Stimulated activated CD8-positive, alpha-beta memory T cell treated with anti-CD3 and anti-CD28 coated beads, Interleukin-7, amount 100 ng/mL, for 1 hour (primary cell): ENCODE measurements at places on chromosomes 11 and 22.

- DNase-seq = no peak
Observed at GRCh38 chr11:119091966-119092879, 7.5 kb downstream of the HMBS start.

- DNase-seq = no peak
Observed at GRCh38 chr11:2315395-2316168, 13.8 kb downstream of the TSPAN32 start.

GRCh38 chr11:119093942-119094815, 7.5 kb downstream of the DPAGT1 start:
- DNase-seq = no peak

- DNase-seq = no peak
Observed at GRCh38 chr11:65803797-65804492, 17.1 kb downstream of the OVOL1 start.

DNA sequence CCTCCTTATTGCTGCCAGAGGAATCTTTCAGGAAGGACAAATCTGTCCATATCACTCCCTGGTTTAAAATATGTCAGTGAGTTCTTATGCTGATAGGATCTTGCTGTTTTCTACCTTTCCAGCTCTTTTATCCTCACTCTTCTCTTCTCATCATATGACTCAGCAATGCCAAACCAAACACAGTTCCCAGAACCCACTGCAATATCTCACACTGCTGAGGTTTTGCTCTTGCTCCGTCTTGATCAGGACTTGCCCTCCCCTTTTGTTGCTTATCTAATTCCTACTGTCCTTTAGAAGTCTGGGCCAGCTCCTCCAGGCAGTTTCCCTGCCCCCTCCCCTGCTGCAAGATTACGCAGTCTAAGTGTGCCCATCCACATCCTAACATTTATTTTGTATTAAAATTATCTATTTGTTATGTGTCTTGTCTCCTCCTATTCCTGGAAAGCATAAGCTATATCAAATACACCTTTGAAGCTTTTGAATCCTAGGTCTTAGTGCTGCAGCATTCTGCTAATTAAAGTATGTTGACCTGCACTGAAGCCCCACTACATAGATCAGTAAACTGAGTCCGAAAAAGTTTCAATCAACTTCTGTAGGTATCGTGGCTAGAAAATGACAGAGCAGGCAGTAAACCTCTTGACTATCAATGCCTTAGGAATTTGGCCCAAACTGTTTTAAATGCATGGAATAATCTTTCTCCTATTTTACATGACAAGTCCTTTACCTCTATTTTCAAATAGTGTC, 119.2 kb upstream of the C11orf87 start:
- DNase-seq = no peak

DNA sequence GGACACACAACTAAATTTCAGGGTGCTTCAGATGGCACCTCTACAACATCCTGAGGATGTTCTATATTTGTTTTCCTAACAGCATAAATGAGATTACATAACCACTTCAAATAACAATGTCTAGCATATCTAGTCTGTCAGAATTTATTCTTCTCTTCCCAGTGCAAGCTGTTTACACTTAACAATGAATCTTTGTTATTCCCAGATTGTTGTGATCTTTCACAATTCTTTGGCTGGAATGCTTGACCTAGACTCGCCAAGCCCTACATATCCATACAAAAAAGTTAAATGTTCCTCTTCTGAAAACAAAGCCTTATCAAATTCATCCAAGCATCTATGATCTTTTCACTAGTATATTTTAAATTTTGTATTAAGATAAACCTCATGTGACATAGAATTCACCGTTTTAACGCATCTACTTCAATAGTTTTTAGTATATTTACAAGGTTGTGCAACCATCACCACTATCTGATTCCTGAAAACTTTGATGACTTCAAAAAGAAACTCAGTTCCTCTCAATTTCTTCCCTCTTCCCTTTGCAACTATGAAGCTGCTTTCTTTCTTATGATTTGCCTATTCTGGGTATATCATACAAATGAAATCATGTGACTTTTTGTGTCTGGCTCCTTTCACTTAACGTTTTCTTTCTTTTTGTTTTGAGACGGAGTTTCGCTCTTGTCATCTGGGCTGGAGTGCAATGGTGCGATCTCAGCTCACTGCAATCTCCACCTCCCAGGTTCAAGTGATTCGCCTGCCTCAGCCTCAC, 61.7 kb upstream of the CHRNA10 start:
- DNase-seq = no peak

GRCh38 chr22:39731481-39731880, 160.9 kb downstream of the CACNA1I start:
- no peak for DNase-seq

GRCh38 chr11:69131644-69132300, 24.0 kb upstream of the SMIM38 start:
- DNase-seq = no peak

GRCh38 chr11:909406-909805, 1.2 kb downstream of the CHID1 start:
- DNase-seq = no peak

- DNase-seq = no peak
Observed at GRCh38 chr11:57403802-57404147, 13.3 kb upstream of the PRG2 start.

- no peak for DNase-seq
Observed at GRCh38 chr11:131998020-131998419, 627.6 kb downstream of the NTM start.

- DNase-seq = no peak
Observed at GRCh38 chr11:121199516-121199915, 93.1 kb upstream of the SC5D start.

- no peak for DNase-seq
Observed at GRCh38 chr11:12979928-12980689, 29.0 kb upstream of the RASSF10 start.

GRCh38 chr11:132640952-132641351, 891.3 kb downstream of the OPCML start:
- no peak for DNase-seq

DNA sequence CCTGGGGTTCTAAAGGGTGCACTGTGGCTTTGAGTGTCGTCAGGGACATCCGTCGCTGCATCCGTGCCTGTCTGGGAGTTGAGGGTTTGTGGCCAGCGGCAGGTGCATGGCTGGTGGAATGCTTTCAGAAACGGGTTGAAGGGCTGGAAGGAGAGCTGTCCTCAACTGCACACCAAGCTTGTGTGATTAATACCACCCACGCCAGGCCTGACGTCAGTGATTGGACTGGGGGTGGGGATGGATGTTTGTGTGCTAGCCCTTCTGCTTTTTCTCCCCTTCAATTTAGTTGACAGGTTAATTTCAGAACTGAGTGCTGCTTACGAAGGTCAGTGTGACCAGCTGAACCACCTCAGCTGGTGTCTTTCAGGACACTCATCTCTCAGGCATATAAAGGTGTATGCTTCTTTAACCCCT, 3.2 kb upstream of the GAB2 start:
- DNase-seq = no peak

- DNase-seq = no peak
Observed at GRCh38 chr11:2521733-2522630, 77.2 kb downstream of the KCNQ1 start.

GRCh38 chr11:103944251-103944940, 92.0 kb upstream of the DDI1 start:
- DNase-seq = no peak

DNA sequence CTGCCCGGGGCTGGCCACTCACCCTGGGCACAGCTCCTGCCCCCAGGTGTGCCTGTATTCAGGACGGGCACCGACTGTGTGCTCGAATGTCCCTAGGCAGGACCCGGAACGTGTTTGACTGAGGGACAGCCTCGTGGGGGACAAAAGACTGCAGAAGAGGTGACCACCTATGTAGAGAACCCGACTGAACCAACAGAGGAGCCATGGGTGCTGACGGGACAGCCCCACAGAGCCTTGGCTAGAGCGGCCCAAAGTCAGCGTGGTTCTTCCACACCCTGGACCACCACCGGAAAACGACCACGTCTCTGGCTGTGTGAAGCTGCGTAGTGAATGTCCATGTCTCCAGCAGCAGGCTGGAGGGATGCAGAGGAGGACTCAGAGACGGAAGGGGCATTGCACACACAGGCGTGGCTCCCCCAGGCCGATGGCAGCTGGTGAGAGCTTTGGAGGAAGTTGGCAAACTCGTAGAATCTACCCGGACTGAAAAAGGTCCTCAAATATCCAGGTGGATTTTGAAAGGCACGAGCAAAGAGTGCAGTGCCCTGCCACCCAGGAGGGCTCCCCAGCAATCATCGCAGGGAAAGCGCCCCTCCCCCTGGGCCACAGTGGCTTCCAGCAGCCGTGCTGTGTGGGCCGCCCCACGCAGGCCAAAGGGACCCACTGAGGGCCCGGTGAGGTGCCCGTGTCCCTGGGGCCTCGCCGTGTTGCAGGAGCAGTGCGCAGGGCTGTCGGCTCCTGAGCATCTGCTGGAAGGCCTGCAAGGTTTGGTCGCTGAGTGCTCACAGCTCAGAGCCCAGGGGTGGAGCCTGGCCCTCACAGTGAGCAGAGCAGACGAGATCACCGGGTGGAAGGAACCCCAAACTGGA, 17.5 kb upstream of the MUC5B start:
- no peak for DNase-seq

DNA sequence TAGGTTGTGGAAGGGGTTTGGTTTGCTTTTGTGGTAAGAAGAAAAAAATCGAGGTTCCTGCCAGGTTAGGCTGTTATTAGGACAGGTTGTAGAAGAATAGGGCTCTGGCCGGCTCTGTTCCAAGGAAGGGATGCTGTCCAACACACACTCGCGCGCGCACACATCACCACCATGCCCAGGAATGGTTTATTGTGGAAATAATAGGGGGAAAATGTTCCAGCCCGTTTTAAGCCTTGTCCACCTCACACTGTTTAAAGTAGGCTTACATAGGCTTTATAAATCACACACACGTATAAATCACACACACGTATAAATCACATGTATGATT, 1.2 kb upstream of the ARHGAP20 start:
- no peak for DNase-seq

- DNase-seq = no peak
Observed at GRCh38 chr22:38239101-38239761, 33.6 kb downstream of the TMEM184B start.

GRCh38 chr11:111417011-111417765, 38.1 kb upstream of the POU2AF1 start:
- DNase-seq = no peak

DNA sequence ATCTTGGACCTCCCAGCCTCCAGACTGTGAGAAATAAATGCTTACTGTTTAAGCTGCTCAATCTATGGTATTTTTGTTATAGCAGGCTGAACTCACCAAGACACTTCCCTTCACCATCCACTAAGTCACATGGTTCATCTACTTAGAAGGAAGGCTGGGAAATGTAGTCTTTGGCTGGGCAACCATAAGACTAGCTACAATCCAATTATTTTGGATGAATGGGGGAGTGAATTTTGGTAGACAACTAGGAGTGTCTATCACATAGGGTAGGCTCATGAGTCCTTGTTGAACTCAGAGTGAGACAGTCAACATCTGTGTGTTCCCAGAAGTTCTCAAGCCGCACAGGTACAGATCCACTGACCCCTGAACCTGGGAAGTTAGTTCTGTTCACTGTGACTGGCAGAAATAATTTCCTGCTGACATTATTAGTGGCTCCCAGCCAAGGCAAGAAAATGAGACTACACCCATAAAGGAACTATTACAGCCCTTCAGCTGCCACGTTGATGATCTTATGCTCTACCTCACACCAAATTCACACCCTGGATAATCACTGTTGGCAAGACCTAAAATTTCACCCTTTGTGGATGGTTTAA, 3.1 kb upstream of the SLC35C1 start:
- DNase-seq = no peak

GRCh38 chr11:134178032-134178674, 45.6 kb downstream of the NCAPD3 start:
- DNase-seq = no peak

GRCh38 chr22:50289942-50290630, 17.4 kb downstream of the PLXNB2 start:
- no peak for DNase-seq

GRCh38 chr22:27576413-27576812, 225.1 kb downstream of the MN1 start:
- no peak for DNase-seq

DNA sequence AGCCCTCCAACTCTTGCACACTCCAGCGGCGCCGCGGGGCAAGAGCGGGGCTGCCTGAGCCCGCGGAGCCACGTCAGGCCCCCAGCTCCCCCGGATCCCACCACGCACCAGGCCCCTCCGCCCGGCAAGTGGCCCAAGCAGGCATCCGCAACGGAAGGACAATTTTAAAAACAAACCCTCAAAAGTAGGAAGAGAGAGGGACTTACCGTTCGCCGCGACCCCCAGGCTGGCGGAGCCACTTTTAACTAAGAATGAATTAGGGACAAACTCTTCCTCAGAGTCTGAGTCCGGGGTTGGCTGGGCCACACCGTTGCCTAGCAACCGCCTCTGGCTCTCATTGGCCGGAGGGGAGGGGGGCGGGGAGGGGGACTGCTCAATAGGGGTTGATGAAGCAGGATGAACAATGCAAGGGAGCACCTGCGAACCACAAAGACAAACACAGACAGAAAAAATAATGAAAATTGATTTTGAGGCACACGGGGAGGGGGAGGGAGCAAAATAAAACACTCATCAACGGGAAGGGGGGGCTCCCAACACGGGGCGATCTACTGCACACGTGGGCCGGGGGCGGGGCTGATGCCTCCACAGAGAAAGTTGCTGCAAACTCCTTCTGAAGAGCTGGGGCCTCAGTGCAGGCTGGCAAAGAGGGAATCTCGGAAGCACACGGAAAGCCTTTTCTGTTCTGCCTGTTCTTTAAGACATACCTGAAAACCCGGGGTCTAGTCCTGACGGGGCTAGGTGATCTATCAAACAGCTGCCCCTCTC, 387.5 kb upstream of the NARS2 start:
- no peak for DNase-seq

GRCh38 chr11:128942817-128943427, at the start of gene TP53AIP1:
TSS of gene TP53AIP1 (minus strand) at chr11:128942871. CDS start at chr11:128937818, 5,053 bp downstream.
- DNase-seq = no peak

- DNase-seq = no peak
Observed at GRCh38 chr22:24325105-24325757, 54.6 kb downstream of the SPECC1L start.

DNA sequence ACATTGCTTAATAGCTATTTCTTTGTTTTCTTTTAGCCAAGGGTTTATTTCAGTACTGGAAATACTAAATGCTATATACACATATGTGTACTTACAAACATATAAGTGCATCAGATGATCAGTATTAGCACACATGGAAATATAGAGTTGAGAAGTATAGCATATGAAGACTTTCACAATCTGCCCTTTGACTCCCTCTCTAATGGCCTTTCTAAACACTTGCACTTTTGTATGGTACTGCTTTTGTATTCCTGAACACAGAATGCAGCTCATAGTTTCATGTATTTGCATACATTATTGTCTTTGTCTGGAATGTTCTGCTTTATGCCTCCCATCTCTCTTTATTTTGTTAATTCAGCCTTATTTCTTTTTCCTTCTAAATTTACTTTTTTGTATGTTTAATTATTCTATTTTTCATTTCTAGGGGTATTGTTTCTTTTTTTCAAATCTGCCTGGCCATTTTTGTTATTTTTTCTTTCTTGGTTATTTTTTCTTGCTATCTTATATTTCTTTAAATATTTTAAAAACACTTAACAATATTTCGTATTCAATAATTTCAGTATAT, 28.8 kb downstream of the ACER3 start:
- DNase-seq = no peak

DNA sequence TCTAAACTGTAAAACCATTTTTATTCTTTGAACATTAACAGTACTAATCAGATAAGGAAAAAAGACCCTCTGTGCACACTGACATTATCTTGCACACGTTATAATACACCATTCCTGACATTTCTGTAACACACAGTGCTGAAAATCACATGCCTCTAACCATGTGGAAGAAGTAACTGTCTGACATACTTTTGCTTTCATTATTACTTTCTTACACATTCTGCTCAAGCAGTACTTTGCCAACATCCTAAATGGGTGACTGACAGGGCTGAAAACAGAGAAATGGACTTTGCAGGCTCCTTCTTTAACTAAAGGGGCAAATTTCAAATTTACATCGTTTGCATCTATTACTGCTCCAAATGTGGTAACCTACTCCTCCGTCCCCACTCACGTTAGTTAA, 22.8 kb upstream of the TP53AIP1 start:
- DNase-seq = no peak
